ENCODE measurements at places on chromosomes 4 and X.

- DNase-seq, result no peak
These were observed 47.0 kb upstream of the SPRY1 start for GRCh38 chr4:123349421-123350190.

DNA sequence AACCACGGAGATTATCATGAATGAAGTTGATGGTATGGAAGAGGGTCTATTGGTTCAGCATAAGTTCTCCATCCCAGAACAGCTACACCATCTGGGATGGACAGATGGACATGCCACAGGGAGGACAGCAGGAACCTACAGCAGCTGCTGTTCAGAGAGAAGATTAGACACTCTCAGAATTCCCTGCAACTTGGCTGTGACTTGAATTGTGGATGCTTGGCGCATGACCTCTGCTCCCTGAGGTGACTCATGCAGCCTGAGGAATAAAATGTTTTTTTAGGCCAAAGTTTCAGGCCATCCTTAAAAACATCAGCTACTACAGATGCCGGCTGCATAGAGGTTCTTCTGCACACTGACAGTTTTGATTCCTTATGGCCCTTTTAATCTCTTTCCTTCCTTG is 97.3 kb downstream of the RS1 start:
- peak; percentile 17 for DNase-seq

DNA sequence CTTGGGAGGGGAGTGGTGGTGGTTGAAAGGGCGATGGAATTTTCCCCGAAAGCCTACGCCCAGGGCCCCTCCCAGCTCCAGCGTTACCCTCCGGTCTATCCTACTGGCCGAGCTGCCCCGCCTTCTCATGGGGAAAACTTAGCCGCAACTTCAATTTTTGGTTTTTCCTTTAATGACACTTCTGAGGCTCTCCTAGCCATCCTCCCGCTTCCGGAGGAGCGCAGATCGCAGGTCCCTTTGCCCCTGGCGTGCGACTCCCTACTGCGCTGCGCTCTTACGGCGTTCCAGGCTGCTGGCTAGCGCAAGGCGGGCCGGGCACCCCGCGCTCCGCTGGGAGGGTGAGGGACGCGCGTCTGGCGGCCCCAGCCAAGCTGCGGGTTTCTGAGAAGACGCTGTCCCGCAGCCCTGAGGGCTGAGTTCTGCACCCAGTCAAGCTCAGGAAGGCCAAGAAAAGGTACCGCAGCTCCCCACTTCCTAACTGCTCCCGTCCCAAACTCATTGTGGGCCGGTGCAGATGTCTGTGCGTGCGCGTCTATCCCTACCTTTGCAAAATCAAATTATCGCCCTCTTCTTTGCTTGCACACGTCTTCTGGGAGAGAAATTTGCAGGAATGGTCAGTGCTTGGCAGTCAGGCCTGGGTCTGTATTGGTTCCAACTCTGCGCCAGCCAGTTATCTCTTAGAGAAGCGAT is 533 bp downstream of the IL15 start:
- DNase-seq, result peak; percentile 72

GRCh38 chr4:151573474-151573873 is 164.5 kb downstream of the FHIP1A start:
- DNase-seq, result no peak

DNA sequence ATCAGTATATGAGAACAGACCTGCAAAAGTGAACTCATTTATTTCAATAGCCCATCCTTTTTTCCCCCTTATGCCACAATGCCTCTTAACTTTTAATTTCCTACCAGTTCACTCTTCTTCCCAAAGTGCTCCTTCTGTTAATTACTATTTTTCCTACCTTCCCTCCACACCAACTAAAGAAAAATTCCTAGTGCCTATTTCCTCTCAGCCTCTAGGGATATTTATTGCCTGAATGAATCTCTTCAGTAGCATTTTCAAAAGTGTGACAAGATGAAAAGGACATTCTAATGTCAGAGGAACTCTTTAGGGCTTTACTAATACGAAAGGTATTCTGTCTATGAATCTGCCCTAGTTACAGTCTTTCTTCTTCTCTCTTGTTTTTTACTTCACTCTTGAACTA is 181.1 kb upstream of the SPRY1 start:
- DNase-seq, result peak; percentile 22

- DNase-seq, result no peak
These were observed 6.5 kb downstream of the SASH3 start for GRCh38 chrX:129786210-129786651.

DNA sequence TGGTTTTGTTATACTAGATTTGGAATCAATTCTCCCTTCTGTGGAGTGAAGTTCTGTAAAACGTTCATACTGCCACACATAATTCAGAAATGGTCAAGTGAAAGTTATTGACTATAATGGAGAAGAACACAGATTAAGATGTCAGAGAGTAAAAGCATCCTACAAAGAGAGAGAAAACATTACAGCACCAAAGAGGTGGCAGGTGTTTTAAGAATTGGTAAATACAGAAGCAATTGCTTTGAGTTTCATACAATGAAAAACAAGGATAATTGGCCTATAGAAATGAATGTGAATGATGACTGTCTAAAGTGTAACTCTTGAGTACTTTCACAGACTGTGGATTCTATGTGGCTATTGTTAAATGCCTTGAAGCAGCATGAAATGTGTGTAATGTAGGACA is 435.6 kb upstream of the SMIM31 start:
- no peak for DNase-seq

GRCh38 chr4:186366326-186366725 is 100.3 kb downstream of the F11 start:
- DNase-seq, result no peak

DNA sequence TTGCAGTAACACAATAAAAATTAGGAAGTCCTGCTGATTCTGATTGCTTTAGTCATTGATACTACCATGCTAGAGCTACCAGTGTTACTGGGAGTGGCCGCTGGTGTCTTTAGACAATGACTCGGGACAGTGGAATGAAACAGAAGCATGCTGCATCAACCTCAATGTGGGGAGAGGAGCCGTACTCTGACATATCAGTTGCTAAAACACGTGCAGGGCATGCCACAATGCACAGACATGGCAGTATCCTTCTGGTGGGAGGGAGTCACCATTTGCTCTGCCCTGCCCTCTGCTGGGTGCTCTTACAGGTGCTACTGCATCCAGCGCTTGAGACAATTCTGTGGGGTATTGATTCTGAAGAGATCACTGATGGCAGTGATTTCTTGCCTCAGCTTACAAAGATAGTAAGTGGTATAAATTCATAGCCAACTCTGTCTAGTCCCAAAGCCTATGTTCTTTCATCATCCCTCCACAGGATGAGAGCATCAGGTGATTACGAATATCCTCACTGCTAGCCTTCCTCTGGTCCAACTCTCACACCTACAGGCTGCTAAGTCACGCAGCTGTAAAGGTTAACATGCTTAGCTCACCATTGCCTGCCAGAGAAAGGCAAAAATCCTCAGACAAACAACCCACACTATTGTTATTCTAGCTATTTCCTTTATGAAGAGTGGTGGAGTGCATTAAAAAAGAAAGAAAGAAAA is 43.7 kb downstream of the NSG1 start:
- peak; percentile 95 for DNase-seq

DNA sequence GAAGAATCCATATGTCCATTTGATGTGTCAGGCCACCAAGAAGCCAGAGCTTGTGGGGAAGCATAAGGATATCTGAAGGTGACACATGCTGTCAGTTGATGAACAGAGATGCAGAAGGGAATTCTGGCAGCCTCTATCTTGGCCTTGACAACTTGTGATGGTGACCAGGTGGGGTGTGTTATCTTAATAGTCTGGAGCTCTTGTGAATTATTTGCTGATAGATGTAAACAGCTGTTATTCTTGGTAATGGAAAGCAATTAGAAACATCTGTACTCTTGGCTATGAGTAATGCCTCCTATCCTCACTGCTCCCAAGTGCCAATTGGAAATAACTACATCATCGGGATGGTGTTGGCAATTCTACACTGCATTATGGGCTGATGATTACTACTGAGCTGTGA is 51.9 kb downstream of the NAA11 start:
- no peak for DNase-seq

DNA sequence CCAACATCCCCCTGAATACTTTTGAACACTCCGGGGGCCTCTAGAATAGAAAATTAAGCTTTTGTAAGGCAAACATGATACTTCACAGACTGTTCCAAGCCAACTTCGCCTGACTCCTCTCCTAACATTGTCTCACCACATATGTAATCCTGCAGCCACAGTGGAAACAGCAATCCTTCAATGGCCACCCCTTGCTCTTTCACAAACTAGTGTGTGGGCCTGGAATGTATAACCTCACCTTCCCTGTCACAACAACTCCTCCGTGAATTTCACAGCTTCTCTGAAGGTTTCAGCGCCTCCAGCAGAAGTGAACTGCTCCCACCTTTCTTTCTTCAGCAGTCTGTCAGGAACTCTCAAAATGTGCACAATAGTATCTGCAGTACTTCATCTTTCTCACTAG is 185.1 kb downstream of the ADGRL3 start:
- DNase-seq, result no peak

GRCh38 chrX:4373791-4374190 is 660.3 kb upstream of the PRKX start:
- no peak for DNase-seq
